ENCODE measurements at places on chromosomes 2 and 18. TPM values are rescaled to one million over a fixed set of nuclear protein-coding genes. Genes with fewer than 3 reads are reported as not detected.

DNA sequence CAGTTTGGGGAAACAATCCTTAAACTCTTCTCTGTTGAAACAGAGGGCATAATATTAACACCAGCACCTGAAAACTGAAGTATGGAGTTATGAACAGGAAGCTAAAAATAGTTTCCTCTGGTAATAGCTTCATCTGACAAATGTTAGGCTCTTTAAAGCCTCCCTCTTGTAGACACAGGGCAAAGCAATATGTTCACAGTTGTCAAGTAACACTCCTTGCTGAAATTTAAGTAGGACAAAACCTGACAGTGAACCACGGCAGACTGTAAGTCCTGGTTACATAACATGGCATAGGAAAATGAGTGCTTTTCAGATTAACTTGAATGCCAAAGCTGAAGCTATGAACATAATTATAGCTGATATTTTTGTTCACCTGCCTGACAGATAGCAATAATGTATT, 172.9 kb downstream of the CMPK2 start:
- H3K36me3 ChIP-seq, result no peaks in the 10 kb centered on the region
- H3K27ac ChIP-seq, result no peak overlapping the region
- no peaks in the 10 kb centered on the region for H3K27me3 ChIP-seq
- peaks cover 9% of the 10 kb centered on the region for H3K4me1 ChIP-seq
- DNase-seq, result no peak

- H3K4me3 ChIP-seq, result no peak overlapping the region
- no peaks in the 10 kb centered on the region for H3K27me3 ChIP-seq
- H3K4me1 ChIP-seq, result peaks cover 27% of the 10 kb centered on the region
- peaks cover 5% of the 10 kb centered on the region for H3K36me3 ChIP-seq
- DNase-seq, result no peak
Measured at GRCh38 chr2:168734199-168734760, 68.2 kb upstream of the NOSTRIN start.

DNA sequence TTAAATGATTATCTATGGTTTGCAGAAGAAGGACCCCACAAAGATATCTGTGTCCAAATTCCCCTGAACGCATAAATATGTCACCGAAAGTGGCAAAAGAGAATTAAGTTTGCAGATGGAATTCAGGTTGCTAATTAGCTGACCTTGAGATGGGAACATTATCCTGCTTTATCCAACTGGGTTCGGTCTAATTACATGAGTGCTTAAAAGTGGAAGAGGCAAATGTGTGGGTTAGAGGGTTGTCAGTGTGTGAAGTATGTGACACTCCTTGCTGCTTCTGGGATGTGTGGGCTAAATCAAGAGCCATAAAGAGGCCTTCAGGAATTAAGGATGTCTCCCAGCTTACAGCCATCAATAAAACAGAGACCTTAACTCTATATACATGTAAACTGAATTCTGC, 53.5 kb downstream of the CDH19 start:
- peaks cover 5% of the 10 kb centered on the region for H3K27me3 ChIP-seq
- H3K4me3 ChIP-seq, result no peak overlapping the region
- H3K4me1 ChIP-seq, result no peaks in the 10 kb centered on the region
- DNase-seq, result no peak
- no peaks in the 10 kb centered on the region for H3K36me3 ChIP-seq
- H3K27ac ChIP-seq, result no peak overlapping the region

GRCh38 chr18:23306822-23307221, 146.3 kb upstream of the RIOK3 start:
- no peaks in the 10 kb centered on the region for H3K36me3 ChIP-seq
- H3K4me1 ChIP-seq, result peaks cover 70% of the 10 kb centered on the region
- H3K27ac ChIP-seq, result peak overlapping the region; percentile 92
- H3K4me3 ChIP-seq, result no peak overlapping the region
- H3K27me3 ChIP-seq, result no peaks in the 10 kb centered on the region

DNA sequence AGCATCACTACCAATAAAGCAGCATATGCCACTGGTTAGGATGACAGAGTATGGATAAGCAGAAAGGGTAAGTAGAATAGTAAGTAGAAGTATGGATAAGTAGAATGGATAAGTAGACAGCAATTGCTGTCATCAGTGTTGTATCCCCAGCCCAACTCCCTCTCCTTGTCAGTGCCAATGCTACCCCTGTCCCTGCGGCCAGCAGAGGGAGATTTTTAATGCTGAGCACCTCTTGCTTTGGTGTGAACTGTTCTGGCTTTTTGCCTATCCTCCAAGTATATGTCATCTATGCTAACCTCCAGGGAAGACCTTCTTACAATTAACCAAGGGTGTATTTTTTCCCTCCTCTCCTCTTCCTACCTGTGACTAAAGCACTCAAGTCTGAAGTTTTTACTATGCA, 136.7 kb upstream of the SPHKAP start:
- H3K4me3 ChIP-seq, result no peak overlapping the region
- H3K27me3 ChIP-seq, result no peaks in the 10 kb centered on the region
- H3K27ac ChIP-seq, result no peak overlapping the region
- no peaks in the 10 kb centered on the region for H3K4me1 ChIP-seq
- H3K36me3 ChIP-seq, result no peaks in the 10 kb centered on the region

GRCh38 chr18:69935319-69936190, 12.1 kb downstream of the CD226 start:
- no peaks in the 10 kb centered on the region for H3K36me3 ChIP-seq
- H3K27ac ChIP-seq, result no peak overlapping the region
- peaks cover 11% of the 10 kb centered on the region for H3K4me1 ChIP-seq
- no peak overlapping the region for H3K4me3 ChIP-seq

DNA sequence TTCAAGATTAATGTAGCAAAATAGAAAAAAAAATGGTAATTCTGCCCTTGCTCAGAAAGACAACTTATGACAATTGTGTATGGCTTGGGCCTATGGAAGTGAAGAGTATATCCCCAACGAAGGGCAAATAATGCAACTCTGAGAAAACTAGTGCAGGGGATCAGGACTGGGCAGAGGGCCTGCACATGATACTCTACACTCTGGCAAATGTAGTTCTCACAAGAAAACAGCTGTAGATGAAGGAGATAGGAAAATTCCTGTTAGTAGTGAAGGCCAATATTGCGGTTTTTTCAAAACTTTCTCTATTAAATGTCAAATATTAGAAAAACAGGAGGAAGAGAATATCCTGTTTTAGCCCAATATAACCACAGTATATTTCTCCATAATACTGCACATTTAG, 77.8 kb downstream of the SCN9A start:
- peaks cover 3% of the 10 kb centered on the region for H3K36me3 ChIP-seq
- H3K4me3 ChIP-seq, result no peak overlapping the region
- no peak for DNase-seq
- no peaks in the 10 kb centered on the region for H3K27me3 ChIP-seq
- H3K27ac ChIP-seq, result no peak overlapping the region

- H3K4me3 ChIP-seq, result no peak overlapping the region
- DNase-seq, result no peak
- H3K36me3 ChIP-seq, result peaks cover 6% of the 10 kb centered on the region
- H3K27me3 ChIP-seq, result no peaks in the 10 kb centered on the region
Measured at GRCh38 chr2:146701183-146701582, 1143.6 kb upstream of the ACVR2A start.

GRCh38 chr2:202848813-202849212, 22.8 kb downstream of the ICA1L start:
- peaks cover 2% of the 10 kb centered on the region for H3K36me3 ChIP-seq
- DNase-seq, result no peak
- H3K4me3 ChIP-seq, result no peak overlapping the region

- no peak overlapping the region for H3K4me3 ChIP-seq
- peaks cover 5% of the 10 kb centered on the region for H3K27me3 ChIP-seq
- H3K27ac ChIP-seq, result no peak overlapping the region
- H3K4me1 ChIP-seq, result no peaks in the 10 kb centered on the region
Measured at GRCh38 chr2:47654790-47655562, 128.0 kb upstream of the MSH6 start.

GRCh38 chr2:24712296-24712695, 80.9 kb downstream of the PTRHD1 start:
- H3K27ac ChIP-seq, result no peak overlapping the region
- DNase-seq, result no peak
- H3K4me3 ChIP-seq, result no peak overlapping the region
- peaks cover 28% of the 10 kb centered on the region for H3K36me3 ChIP-seq

DNA sequence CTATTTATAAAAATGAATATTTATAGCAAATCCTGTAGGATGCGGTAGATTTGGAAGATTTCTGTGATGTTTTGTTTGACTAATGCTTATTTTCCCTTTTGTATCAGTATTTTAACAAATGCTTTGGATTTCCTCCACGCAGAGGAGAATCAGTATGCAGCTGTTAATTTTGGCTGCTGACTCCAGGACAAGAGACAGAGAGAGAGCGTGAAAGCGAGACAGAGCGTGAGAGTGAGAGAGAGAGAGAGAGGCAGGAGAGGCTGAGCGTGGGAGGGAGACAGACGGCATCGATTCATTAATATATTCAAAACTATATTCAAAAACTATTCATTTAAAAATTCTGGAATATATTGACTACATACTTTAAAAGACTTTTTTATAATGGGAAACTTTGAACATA, 62.5 kb downstream of the RRM2 start:
- H3K36me3 ChIP-seq, result no peaks in the 10 kb centered on the region
- peaks cover 3% of the 10 kb centered on the region for H3K27me3 ChIP-seq
- no peaks in the 10 kb centered on the region for H3K4me1 ChIP-seq
- H3K27ac ChIP-seq, result no peak overlapping the region
- no peak for DNase-seq

DNA sequence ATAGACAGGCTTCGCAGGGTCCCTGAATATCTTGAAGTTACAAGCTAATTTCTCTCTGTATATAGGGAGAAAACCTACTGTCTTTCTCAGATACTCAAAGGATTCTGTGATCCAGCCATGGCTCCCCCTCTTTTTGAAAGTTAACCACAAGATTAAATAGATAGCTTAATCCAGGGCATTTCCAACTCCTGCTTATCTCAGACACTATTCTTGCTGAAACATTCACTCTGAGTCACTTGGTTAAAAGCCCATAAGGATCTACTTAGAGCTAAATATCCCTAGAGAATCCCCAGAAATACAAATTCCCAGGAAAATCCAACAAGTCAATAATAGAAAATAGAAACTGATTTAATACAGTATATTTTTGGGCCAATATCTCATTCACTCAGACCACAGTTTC, 179.1 kb upstream of the LYPD1 start:
- no peak for DNase-seq
- H3K4me1 ChIP-seq, result no peaks in the 10 kb centered on the region
- H3K4me3 ChIP-seq, result no peak overlapping the region
- no peak overlapping the region for H3K27ac ChIP-seq
- H3K27me3 ChIP-seq, result no peaks in the 10 kb centered on the region

DNA sequence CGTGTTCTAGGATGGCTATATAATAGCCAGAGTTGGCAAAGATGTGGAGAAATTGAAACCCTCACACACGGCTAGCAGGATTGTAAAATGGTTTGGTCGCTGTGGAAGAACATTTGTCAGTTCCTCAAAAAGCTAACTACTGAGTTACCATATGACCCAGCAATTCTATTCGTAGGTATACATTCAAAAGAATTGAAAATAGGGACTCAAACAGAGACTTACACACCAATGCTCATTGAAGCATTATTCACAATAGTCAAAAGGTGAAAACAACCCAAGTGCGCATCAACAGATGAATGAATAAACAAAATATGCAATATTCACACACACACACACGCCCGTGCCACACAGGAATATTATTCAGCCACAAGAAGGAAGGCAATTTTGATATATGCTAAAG, 98.7 kb downstream of the PLA2R1 start:
- no peak overlapping the region for H3K4me3 ChIP-seq
- no peaks in the 10 kb centered on the region for H3K27me3 ChIP-seq
- peaks cover 28% of the 10 kb centered on the region for H3K4me1 ChIP-seq

DNA sequence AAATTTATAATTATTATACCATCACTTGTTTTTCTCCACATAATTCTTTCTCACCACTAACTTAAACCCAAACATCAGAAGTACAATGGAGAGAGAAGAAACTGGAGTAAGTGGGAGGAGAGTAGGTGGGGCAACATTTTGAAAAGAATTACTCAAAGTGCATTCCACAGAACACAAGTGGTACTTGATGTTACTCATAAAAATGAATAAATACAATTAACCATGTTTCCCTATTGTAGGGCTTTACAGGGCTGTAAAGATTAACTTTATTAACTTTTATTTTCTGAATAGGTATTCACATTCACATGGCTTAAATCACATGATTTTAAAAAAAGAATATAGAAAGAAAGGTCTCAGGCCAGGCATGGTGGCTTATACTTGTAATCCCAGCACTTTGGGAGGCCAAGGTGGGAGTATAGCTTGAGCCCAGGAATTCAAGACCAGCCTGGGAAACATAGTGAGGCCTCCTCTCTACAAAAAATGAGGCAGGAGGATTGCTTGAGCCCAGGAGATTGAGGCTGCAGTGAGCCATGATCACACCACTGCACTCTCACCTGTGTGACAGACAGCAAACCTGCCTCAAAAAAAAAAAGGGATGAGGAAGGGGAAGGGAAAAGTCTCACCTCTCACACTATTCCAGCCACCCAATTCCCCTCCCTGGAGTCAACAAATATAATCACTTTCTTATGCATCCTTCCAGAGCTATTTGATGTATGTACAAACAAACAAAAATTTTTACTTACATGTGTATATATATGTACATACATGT, 47.1 kb downstream of the KCNG3 start:
- no peak overlapping the region for H3K27ac ChIP-seq
- peaks cover 1% of the 10 kb centered on the region for H3K36me3 ChIP-seq
- peaks cover 24% of the 10 kb centered on the region for H3K27me3 ChIP-seq
- no peak for DNase-seq
- H3K4me1 ChIP-seq, result peaks cover 3% of the 10 kb centered on the region

- DNase-seq, result no peak
- H3K27me3 ChIP-seq, result no peaks in the 10 kb centered on the region
- peak overlapping the region; percentile 92 for H3K27ac ChIP-seq
- H3K4me1 ChIP-seq, result peaks cover 32% of the 10 kb centered on the region
- no peak overlapping the region for H3K4me3 ChIP-seq
Measured at GRCh38 chr18:80225685-80226084, 21.6 kb downstream of the PARD6G start.

DNA sequence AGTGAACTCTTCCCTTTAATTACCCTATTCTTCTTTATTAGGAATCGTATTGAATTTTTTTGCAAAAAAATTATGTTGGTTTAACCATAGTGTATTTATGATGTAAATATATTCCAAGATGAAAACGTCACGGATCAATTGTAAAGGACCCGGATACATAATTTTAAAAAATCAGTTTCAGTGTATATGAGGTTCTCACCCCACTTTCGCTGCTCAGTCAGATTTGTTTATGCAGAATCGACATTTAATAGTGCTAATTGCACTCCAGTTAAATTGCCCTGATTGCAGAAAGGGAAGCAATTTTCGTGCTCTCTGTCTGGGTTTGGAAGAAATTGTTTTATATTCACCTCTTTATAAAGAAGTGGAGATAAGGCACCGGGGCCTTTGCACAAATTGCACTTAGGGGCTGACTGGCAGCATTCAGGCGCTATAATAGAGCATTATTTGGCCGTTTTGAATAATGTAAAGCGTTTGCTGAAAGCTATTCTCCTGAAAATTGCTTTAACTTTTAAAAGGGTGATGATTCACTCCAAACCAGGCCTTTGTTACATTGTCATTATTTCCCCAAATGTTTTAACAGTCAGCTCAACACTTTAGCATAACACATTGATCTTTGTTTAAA, 3.0 kb upstream of the SP9 start:
- no peaks in the 10 kb centered on the region for H3K36me3 ChIP-seq
- no peak for DNase-seq
- peaks cover 52% of the 10 kb centered on the region for H3K4me1 ChIP-seq

Gene GYPC
- 46.4 TPM for total RNA-seq

Gene HMSD
- total RNA-seq, result not detected

Gene PPM1G
- 72.8 TPM for total RNA-seq

Gene NETO1
- not detected for total RNA-seq

Gene DPYSL5
- total RNA-seq, result 0.25 TPM

Gene GPR55
- total RNA-seq, result not detected

Gene C18orf54
- 3.7 TPM for total RNA-seq

Gene RSAD2
- total RNA-seq, result not detected

Gene EVA1A
- total RNA-seq, result 27.3 TPM

Gene LONRF2
- total RNA-seq, result 1.7 TPM

Gene NIFK
- total RNA-seq, result 40.5 TPM

Gene GALR1
- not detected for total RNA-seq

Gene SF3B1
- 211 TPM for total RNA-seq

Gene DLGAP1
- total RNA-seq, result 6.0 TPM

Gene PLEK
- total RNA-seq, result not detected
